Heart right ventricle (tissue), 16 donors: ENCODE measurements at places on chromosomes 1 and 21. TPM values are rescaled to one million over a fixed set of nuclear protein-coding genes. Genes with fewer than 3 reads are reported as not detected.

DNA sequence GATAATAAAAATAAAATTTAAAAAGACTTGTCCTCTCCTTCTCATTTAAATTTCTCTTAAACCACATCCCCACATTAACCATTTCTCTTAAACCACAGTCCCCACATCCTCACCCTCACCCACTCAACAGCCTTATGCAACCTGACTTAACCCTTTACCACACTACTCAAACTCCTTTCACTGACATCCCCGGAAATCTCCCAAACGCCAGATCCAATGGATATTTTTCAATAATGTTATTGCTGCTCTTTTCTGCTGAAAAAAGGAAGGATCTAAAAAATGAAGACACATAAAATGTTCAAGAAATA is 54.2 kb upstream of the EEIG2 start:
- no peak for DNase-seq
- no peaks in the 10 kb centered on the region for H3K36me3 ChIP-seq
- H3K27me3 ChIP-seq, result peaks cover 12% of the 10 kb centered on the region
- no peak overlapping the region for H3K27ac ChIP-seq

DNA sequence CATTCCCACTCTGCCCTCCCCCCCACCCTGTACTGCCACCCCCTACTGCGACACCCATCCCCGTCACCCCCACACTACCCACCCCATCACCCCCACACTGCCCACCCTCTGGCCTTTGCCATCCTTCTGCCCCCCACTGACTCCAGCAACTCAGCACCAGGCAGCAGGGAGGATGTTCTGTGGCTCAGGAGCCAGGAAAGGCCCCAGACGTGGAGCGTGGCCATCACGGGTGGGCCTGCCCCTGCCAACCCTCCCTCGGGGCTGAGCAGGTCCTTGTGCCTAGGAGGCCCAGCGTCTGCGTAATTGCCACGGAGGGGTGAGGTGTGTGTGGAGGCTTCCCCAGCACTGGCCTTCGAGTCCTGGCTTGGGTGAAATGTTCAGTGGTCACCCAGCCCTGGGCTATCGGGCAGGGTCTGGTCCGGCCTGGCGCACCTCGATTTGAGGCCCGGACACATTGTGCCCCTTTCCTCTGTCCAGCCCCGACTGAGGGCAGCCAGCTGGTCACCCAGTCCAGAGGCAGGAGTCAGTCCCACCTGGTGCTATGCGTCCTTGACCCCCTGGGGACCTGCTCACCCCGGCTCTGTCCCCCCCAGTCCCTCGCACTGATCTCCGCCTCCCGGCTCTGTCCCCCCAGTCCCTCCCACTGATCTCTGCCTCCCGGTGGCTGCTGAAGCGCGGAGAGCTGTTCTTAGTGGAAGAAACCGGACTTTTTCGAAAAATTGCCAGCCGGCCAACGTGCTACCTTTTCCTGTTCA is 23.0 kb downstream of the ARHGEF16 start:
- no peaks in the 10 kb centered on the region for H3K4me1 ChIP-seq
- no peak overlapping the region for H3K27ac ChIP-seq
- H3K4me3 ChIP-seq, result no peak overlapping the region
- DNase-seq, result no peak
- no peaks in the 10 kb centered on the region for H3K36me3 ChIP-seq

GRCh38 chr1:234324821-234325220 is 48.4 kb upstream of the COA6 start:
- no peak for DNase-seq
- no peaks in the 10 kb centered on the region for H3K36me3 ChIP-seq
- peaks cover 5% of the 10 kb centered on the region for H3K4me1 ChIP-seq

DNA sequence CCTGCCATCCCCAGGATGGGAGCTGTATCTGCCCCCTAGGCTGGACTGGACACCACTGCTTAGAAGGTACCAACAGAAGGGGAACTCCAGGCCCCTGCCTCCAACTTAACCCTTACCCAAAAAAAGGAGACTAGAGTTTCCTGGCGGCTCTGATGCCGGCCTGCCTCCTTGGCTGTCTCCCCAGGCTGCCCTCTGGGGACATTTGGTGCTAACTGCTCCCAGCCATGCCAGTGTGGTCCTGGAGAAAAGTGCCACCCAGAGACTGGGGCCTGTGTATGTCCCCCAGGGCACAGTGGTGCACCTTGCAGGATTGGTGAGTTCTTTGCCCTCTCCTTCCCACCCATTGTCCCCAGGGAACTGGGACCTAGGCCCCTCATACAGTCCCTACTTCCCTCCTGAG is 8.1 kb upstream of the LRRC71 start:
- no peak overlapping the region for H3K27ac ChIP-seq
- H3K4me1 ChIP-seq, result peaks cover 32% of the 10 kb centered on the region
- H3K4me3 ChIP-seq, result no peak overlapping the region
- peaks cover 93% of the 10 kb centered on the region for H3K36me3 ChIP-seq

GRCh38 chr1:160328184-160328583 is 14.9 kb downstream of the COPA start:
- DNase-seq, result no peak
- H3K27me3 ChIP-seq, result no peaks in the 10 kb centered on the region
- H3K27ac ChIP-seq, result no peak overlapping the region
- no peak overlapping the region for H3K4me3 ChIP-seq

DNA sequence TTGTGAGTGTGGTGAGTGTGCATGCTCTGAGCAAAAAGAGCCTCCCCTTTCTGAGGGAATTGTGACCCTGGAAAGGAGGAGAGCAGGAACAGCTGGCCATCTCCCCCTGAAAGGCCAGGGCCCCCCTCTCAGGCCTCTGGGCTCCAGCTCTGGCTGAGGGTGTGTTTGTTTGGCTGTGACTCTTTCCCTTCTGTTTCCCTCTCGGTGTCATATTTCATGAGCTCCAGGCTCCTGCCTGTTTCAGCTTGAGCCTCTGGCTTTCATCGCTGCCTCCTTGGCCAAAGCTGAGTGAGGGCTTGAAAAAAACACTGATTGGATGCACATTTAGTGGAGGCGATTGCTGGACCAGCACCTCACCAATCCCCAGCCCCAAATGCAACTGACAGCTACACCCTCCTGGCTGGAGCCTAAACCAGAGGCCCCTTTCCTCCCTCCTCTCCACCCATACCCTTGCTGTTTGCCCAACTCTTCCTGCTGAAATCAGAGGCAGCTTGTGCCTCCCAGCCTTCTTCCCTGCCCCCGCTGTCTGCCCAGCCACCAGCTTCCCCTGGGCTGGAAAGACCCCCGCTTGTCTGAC is 64.1 kb downstream of the DDR2 start:
- no peaks in the 10 kb centered on the region for H3K4me1 ChIP-seq
- no peak overlapping the region for H3K4me3 ChIP-seq
- no peaks in the 10 kb centered on the region for H3K36me3 ChIP-seq

GRCh38 chr1:101136739-101137138 is 100.1 kb upstream of the S1PR1 start:
- H3K36me3 ChIP-seq, result no peaks in the 10 kb centered on the region
- peaks cover 33% of the 10 kb centered on the region for H3K4me1 ChIP-seq
- H3K27ac ChIP-seq, result peak overlapping the region; percentile 50
- no peak overlapping the region for H3K4me3 ChIP-seq

GRCh38 chr1:19643121-19643520 is 990 bp upstream of the NBL1 start:
- no peaks in the 10 kb centered on the region for H3K27me3 ChIP-seq
- H3K4me1 ChIP-seq, result peaks cover 26% of the 10 kb centered on the region
- no peak for DNase-seq
- peak overlapping the region; percentile 70 for H3K4me3 ChIP-seq
- H3K27ac ChIP-seq, result peak overlapping the region; percentile 86
- H3K36me3 ChIP-seq, result no peaks in the 10 kb centered on the region

- no peaks in the 10 kb centered on the region for H3K4me1 ChIP-seq
- no peaks in the 10 kb centered on the region for H3K36me3 ChIP-seq
- DNase-seq, result no peak
- peak overlapping the region; percentile 79 for H3K4me3 ChIP-seq
- no peaks in the 10 kb centered on the region for H3K27me3 ChIP-seq
Observed at GRCh38 chr1:66925558-66925910, 744 bp downstream of the MIER1 start.

GRCh38 chr1:47175227-47175934 is 14.5 kb downstream of the PDZK1IP1 start:
- H3K27ac ChIP-seq, result no peak overlapping the region
- no peaks in the 10 kb centered on the region for H3K36me3 ChIP-seq
- no peak overlapping the region for H3K4me3 ChIP-seq
- peaks cover 10% of the 10 kb centered on the region for H3K27me3 ChIP-seq

GRCh38 chr1:160534823-160535605 is 12.0 kb upstream of the SLAMF6 start:
- DNase-seq, result no peak
- no peaks in the 10 kb centered on the region for H3K36me3 ChIP-seq
- H3K4me1 ChIP-seq, result no peaks in the 10 kb centered on the region
- H3K27ac ChIP-seq, result no peak overlapping the region
- H3K27me3 ChIP-seq, result no peaks in the 10 kb centered on the region
- no peak overlapping the region for H3K4me3 ChIP-seq

DNA sequence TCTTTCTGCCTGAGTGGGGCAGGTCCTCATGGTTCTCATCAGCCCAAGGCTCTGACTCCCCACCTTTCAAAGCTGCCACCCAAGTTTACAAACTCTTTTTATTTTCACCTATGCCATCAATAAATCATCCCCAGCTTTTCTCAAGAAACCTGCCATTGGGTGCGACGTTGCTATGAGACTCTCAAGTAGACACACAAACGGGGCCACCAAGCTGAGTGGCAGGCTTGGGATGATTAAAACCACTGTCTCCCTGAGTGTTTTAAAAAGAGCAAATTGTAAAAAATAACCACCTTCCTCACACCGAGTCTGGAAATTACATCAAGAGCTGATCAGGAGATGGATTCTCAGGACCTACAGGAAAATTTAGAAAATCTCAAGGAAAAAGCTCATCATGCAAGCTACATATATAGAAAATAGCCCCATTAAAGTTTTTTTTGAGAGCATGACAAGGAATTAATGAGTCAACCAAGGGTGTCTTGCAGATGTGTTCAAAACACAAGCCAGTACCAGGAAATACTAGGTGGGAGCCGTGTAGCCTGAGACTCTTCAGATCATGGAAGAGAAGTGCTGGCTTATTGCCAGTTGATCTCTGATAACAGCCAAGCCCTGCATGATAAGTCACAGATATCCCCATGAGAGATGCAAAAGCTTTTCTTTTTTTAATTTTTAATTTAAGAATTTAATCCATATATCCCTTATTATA is 158.4 kb upstream of the BACE2 start:
- H3K4me3 ChIP-seq, result no peak overlapping the region
- no peak overlapping the region for H3K27ac ChIP-seq
- H3K36me3 ChIP-seq, result no peaks in the 10 kb centered on the region
- DNase-seq, result no peak

GRCh38 chr1:221886743-221887414 is 145.0 kb upstream of the DUSP10 start:
- no peaks in the 10 kb centered on the region for H3K36me3 ChIP-seq
- no peak overlapping the region for H3K4me3 ChIP-seq
- no peak overlapping the region for H3K27ac ChIP-seq
- H3K27me3 ChIP-seq, result no peaks in the 10 kb centered on the region

DNA sequence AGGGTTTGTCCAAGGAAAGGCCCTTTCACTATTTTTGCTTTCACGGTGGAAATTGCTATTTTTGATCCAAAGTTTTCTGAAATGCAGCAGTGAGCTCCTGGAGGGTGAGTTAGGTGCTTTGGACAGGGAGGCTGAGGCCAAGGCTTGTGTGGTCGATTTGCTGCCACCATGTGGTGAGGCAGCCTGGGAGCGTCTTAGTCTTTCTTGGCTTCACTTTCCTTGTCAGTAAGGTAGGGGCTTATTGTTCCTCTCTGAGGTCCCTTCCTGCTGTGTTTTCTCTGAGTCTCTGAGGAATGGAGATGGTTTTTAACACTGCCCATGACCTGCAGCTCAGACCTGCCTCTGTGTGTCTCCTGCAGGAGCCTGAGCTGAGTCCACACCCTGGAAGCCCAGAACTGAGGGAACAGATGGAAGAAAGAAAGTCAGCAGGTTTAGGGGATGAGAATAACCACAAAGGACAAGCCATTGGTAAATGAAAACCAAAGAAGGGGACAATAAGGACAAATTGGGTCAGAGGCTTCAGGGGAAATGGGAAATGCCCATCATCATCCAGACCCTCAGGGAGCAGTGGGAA is 20.1 kb upstream of the S100A10 start:
- no peak for DNase-seq
- H3K27ac ChIP-seq, result no peak overlapping the region
- no peaks in the 10 kb centered on the region for H3K36me3 ChIP-seq
- no peaks in the 10 kb centered on the region for H3K27me3 ChIP-seq
- H3K4me1 ChIP-seq, result no peaks in the 10 kb centered on the region
- H3K4me3 ChIP-seq, result no peak overlapping the region

- peaks cover 44% of the 10 kb centered on the region for H3K4me1 ChIP-seq
- no peak overlapping the region for H3K4me3 ChIP-seq
- H3K27me3 ChIP-seq, result no peaks in the 10 kb centered on the region
- DNase-seq, result no peak
Observed at GRCh38 chr1:167751676-167752075, 29.9 kb downstream of the MPZL1 start.

DNA sequence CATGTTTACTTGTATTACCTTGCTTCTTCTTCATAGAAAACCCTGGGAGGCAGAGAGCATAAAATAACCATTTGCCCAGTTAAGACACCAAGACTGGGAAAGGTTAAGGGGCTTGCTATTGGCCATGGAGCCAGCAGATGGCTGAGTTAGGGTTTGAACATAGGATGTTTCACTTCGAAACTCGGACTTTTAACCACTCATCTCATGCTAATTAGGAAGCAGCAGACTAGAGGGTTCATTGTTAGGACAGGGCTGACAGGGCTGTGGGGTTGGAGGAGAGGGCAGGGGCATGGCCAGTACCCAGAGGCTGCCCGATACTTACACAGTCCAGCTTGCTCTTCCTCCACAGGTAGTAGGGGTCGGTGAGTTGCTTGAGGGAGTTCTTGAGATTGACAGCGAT is 17.0 kb downstream of the SLC26A9 start:
- H3K27ac ChIP-seq, result no peak overlapping the region
- no peak overlapping the region for H3K4me3 ChIP-seq
- H3K27me3 ChIP-seq, result no peaks in the 10 kb centered on the region
- H3K36me3 ChIP-seq, result no peaks in the 10 kb centered on the region
- no peak for DNase-seq

DNA sequence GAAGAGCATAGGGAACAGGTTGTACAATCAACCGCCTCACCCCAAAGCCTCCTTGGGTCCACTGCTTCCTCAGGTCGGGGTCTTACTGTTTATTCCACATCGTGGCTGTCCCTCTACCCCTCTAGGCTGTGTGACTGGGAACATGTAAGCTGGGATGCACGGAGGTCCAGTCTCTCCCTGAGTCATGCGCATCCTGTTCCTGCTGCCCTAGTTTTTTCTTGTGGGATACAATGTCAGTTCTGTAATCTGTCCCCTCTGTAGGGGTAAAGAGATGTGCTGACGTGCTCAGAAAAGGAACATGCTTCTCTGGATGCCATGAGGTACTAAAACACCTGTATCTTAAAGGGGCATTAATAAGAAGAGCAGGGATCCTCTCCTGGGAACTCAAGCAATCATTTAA is 66.2 kb downstream of the SLC45A1 start:
- H3K27me3 ChIP-seq, result no peaks in the 10 kb centered on the region
- H3K4me3 ChIP-seq, result no peak overlapping the region
- DNase-seq, result no peak
- no peak overlapping the region for H3K27ac ChIP-seq
- H3K36me3 ChIP-seq, result peaks cover 3% of the 10 kb centered on the region

The AADACL3 gene
- polyA plus RNA-seq, result not detected

The AK5 gene
- polyA plus RNA-seq, result 0.25 TPM

The HP1BP3 gene
- 56.3 TPM for polyA plus RNA-seq

The TSPAN2 gene
- 5.1 TPM for polyA plus RNA-seq

The OR2L3 gene
- polyA plus RNA-seq, result not detected

The DPT gene
- 28.8 TPM for polyA plus RNA-seq

The NBPF6 gene
- not detected for polyA plus RNA-seq

The PRELP gene
- 15.3 TPM for polyA plus RNA-seq

The CHODL gene
- 0.37 TPM for polyA plus RNA-seq

The LRRC38 gene
- 4.3 TPM for polyA plus RNA-seq

The SLC44A5 gene
- polyA plus RNA-seq, result 2.5 TPM

The SLC1A7 gene
- polyA plus RNA-seq, result 0.66 TPM

The ARMH1 gene
- 2.5 TPM for polyA plus RNA-seq

The HUNK gene
- polyA plus RNA-seq, result 0.14 TPM
